NCI-H1930 (cell line): ENCODE measurements at places on chromosomes 2 and 18.
A peak's percentile ranks its signal among the peaks of the same experiment; 100 is the strongest.

GRCh38 chr18:57856128-57856527 lies 53.0 kb upstream of the ATP8B1 start:
- peak; percentile 86 for DNase-seq

DNA sequence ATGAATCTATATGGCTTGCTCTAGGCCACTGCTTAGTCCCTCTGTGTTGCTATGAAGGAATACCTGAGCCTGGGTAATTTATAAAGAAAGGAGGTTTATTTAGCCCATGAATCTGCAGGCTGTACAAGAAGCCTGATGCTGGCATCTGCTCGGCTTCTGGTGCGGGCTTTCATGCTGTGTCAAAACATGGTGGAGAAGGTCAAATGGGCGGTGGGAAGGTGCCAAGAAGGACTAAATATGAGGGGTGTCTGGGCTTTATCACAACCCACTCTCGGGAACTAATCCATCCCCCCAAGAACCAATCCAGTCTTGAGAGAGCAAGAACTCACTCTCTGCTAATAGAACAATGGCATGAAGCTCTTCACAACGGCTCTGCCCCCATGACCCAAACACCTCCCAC lies 481.6 kb downstream of the EIPR1 start:
- DNase-seq: no peak

DNA sequence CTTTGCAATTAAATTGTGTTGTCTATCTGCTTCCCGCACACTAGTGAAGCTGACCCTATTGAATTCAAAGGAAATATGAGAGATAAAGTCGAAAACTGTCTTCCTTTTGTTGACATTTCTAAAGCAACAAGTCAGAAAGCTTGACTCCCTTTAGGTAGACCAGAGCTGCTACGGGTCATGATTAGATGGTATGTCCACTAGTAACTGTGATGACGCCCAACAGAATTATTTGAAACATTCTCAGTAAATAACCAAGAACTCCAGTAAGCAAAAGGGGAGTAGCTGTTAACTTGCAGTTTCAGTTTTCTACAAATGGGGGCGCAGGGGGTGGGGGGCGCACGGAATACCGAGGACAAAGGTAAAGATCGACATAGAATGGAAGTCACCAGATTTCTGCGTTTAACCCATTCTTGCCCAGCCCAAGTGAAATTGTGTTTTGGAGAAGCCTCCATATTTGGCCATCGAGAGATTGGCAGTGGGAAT lies 56.4 kb downstream of the CRIM1 start:
- no peak for DNase-seq

DNA sequence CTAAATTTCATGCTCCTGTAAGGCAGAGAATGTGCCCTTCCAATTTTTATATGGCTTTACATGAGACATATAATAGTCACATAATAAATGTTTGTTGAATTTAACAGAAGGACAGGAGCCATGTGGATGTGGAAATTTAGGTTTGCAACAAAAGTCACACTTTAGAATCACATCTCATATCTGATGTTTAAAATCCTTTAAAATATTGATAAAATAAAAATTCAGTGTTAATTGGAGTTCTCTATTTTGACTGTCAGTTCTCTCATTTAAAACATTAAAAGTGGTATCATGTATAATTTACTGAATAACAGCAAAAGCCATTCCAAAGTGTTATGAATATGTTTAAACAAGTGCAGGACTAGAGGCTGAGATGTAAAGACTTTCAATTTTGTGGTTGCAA lies 594.1 kb downstream of the LRRTM4 start:
- no peak for DNase-seq

DNA sequence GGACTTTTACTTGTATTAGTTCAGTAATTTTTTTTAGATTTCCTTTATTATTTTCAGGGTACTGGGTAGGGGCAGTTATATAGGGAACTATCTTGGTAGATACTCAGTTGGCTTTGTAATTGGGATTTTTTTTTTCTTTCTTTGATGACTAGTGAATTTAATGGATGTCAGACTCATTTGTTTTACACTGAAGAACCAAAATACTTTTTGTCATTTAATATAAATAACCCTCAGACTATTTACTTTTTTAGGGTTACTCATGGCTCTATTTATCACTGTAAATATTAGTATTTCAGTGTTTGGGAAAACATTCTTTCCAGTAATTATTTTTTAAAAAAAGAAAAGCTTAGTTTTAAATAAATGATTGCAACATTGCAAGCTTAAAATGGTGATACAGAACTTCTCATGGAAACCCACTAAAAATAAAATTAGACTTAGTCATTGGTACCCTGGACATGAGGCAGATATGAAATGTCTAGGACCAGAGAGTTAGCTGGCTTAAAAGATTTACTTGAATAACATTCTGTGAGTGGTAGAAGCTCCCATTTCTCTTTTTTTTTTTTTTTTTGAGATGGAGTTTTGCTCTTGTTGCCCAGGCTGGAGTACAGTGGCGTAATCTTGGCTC lies 74.4 kb upstream of the CYP20A1 start:
- no peak for DNase-seq

- no peak for DNase-seq
Observed at GRCh38 chr2:229269941-229270340, 1.1 kb downstream of the PID1 start.

- no peak for DNase-seq
Observed at GRCh38 chr18:75455249-75456198, 28.0 kb upstream of the SMIM21 start.

GRCh38 chr2:39642051-39642718 lies 23.5 kb upstream of the TMEM178A start:
- no peak for DNase-seq

GRCh38 chr2:169109502-169110409 lies 40.4 kb downstream of the DHRS9 start:
- peak; percentile 61 for DNase-seq

DNA sequence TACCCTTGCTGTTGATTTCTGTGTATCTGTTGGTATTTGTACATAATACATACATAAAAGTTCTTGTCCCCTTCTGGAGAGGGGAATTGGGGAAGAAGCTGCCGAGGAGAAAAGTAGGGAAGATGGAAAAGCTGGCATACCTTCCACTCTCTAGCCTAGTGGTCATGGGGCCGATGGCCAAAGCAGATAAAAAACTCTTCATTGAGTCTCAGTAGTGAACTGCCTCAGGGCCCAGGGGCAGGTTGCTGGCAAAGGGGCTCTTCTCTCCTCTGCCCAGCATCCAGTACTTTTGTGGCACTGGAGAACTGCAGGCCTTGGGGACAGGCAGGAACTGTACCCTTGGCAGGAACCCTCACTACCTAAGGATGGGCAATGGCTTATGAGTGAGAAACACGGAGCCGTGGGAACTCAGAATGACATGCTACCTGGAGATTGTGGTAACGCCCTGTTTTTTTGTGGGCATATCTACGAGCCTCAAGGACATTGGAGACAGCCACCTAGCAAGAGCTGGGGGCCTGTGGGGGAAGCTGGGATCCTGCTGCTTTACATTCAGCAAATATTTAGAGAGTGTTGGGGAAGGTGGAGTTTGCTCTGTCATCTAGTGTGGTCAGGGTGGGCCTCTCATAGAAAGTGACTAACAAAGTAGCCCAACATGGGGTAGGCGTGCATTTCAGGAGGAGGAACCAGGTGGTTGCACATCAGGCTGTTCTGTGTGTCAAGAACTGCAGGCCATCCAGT lies 22.6 kb upstream of the ITGB6 start:
- no peak for DNase-seq

GRCh38 chr2:208183972-208184705 lies 5.7 kb downstream of the C2orf80 start:
- no peak for DNase-seq

DNA sequence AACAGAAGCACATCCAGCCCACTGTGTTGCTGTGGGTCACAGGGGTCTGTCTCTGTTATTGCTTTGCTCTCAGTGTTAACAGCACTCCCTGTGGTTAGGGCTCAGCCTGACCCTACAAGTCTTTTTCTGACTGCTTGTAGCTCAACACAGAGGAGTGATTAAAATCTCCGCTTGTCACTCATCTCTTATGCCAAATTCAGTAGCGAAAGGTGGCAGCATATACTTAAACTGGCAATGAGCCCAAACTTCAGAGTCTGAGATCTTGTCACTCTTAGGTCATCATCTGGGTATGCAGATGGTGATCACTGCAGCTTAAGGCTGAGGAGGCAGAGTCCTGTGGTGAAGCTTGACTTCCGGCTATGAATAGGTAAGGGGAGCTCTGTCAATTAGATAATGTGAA lies 63.3 kb upstream of the CSRNP3 start:
- DNase-seq: no peak

DNA sequence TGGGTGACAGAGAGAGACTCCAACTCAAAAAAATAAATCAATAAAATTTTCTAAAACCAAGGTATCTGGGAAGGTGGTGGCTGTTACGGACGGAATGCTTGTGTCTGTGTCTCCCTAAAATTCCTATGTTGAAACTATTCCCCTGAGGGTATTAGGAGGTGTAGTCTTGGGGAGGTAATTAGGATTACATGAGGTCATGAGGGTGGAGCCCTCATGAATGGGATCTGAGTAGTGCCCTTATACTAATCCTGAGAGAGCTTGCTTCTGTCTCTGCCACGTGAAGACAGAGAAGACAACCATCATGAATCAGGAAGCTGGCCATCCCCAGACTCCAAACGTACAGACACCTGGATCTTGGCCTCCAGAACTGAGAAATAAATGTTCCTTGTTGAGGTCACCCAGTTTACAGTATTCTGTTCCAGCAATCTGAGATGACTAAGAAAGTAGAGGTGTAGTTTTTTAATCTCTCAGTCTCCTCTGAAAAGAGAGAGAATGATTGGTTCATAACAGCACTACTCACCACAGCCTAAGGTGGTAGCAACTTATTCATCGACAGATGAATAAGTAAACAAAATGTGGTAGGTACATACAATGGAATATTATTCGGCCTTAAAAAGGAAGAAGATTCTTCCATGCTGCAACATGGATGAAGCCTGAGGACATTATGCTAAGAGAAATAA lies 38.4 kb downstream of the TGFBRAP1 start:
- DNase-seq: no peak

DNA sequence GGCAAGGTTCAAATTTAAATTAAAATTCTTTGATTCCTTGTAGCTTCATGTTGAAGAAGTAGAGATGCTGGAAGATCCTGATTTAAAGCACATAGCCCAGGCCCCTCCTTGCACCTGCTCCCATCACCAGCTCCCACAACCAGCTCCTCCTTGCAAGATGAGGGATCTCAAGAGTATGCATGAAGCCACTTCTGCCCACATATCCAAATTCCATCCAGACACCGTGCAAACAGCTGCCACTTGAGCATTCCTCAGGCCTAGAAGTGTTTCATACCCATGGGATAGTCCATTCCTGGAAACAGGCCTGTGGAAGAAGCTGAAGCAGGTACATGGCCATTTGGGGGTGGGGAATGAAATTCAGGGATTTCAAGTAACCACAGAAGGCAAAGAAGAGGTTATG lies 32.4 kb upstream of the ITPRID2 start:
- DNase-seq: no peak

DNA sequence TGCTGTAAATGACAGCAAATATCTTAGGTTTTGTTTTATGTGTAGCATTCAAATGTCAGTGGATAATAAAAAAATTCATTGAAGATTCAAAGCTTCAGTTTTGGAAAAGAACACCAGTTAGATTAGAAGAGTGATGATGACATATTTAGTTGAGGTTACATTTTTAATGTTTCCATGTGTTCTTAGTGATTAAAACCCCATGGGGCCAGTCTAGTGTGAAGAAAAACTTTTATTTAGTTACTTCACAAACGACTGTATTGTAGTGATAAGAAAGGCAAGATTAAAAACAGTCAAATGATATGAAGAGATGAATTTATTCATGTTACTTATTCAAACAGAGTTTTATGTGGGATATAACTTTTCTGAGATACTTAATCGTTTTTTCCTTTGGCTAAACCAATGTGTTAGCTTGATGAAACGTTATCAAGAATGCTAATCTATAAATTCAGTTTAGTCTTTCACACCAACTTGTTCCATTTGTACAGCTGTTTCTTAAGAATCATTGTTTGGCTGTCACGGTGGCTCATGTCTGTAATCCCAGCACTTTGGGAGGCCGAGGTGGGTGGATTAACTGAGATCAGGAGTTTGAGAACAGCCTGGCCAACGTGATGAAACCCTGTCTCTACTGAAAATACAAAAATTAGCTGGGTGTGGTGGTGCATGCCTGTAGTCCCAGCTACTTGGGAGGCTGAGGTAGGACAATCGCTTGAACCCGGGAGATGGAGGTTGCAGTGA lies 11.6 kb downstream of the BMPR2 start:
- DNase-seq: no peak

GRCh38 chr2:209160800-209161588 lies 262.9 kb upstream of the MAP2 start:
- DNase-seq: no peak

- no peak for DNase-seq
Observed at GRCh38 chr2:26975656-26976055, 5.2 kb downstream of the MAPRE3 start.

DNA sequence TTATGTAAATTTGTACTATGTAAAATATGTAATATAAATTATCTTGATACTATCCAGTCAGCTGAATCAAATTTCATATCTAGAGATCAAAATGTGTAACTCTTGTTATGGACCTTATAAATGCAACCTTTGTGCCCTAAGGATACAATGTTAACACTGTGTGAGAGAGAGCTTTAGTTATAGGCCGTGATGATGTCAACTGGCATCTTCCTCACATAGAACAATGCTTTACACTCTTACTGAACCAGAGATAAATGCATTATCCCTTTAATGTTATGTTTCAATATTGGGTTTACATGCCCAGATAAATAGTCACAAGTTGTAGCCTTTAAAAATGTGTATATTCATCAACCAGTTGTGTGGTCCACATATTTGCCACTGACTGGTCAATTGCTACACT lies 115.1 kb downstream of the KCNJ3 start:
- no peak for DNase-seq

DNA sequence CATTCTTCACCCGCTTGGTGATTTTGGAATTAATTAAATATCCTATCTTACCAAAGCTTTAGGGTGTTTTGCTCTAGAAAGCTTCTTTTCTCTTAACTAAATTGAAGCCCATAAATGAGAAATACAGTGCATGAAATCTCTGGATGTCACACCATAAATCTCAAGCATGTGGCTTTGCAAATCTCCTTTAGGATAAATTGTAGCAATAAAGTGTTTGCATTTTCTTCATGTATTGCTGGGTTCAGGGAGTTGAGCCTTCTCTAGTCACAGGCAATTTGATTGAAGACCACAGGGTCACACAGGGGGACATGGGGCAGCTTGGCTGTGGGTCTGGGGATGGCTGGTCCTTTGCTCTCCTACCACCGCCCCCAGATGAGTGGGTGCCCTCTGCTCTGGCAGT lies 364.2 kb downstream of the CLIP4 start:
- no peak for DNase-seq

DNA sequence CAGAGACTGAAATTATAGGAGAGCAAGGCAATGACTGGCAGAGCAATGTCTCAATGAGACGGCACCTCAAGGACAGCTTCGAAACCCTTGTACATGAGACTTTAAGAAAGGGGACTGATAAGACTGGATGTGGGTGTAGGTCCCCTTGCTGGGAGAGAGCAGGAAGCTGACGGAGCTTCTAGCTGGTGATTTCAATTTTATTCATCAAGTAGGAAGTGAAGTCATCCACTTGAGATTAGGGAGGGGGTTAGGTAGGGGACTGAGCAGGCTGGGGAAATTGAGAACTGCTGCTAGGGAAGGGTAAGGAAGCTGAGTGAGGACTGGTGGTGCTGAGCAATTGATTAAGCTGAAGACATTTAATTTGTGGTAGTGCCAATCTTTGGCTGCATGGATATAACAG lies 99.5 kb upstream of the ITGB6 start:
- no peak for DNase-seq
